ENCODE measurements at places on chromosomes 1 and 21. TPM values are rescaled to one million over a fixed set of nuclear protein-coding genes. Genes with fewer than 3 reads are reported as not detected.
A peak's percentile ranks its signal among the peaks of the same experiment; 100 is the strongest.

GRCh38 chr1:94004924-94005323, 95.7 kb upstream of the GCLM start:
- no peak for DNase-seq

- DNase-seq = no peak
Measured at GRCh38 chr1:33635336-33636012, 163.0 kb downstream of the ZSCAN20 start.

Gene KRTAP13-4
- total RNA-seq = not detected

DNA sequence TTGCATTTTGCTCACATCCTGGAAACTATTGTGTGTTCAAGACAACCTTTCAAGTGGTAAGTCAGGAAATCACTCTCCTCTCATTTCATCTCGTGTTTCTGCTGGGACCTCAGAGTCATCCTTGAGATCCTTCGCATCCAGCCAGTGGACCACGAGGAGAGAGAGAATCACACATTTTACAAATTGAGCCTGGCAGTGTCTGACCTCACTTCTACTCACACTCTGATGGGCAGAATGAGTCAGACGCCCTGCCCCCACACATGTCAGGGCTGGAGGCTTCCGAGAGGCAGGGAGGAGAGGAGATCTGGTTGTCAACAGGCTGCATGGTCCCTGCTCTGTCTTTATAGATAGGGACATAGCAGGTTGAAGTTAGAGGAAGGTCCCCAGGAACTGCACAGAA, 509.7 kb downstream of the AJAP1 start:
- DNase-seq = no peak

GRCh38 chr1:243249214-243249613, 5.9 kb downstream of the CEP170 start:
- DNase-seq = no peak

- DNase-seq = no peak
Measured at GRCh38 chr1:114215436-114215835, 61.8 kb upstream of the SYT6 start.

DNA sequence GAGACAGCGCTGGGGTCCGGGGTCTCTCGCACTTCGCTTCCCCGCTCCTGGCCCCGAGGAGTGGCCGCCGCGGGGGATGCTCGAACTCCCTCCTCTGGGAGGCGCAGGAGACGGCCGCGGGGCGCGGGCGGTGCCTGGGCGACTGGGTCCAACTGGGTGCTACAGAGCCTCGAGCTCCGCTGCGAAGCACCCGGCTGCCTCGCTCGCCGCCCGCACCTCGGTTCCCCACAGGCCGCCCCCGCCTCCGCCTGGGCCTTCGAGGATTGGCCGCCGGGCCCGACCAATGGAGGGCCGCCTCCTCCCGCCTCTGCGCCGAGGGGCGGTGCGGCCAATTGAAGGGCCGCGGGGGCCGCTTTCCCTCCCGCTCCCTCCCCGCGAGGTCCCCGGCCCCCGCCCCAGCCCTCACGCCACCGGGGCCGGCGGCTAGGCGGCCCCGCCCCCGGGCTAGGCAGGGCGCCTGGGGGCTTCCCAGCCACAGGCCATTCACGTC, at the start of gene CNN3:
Gene CNN3, minus strand, starts transcription at position 196 of the 490 bp plus-strand sequence. CDS start 216 bp downstream, outside the sequence.
- DNase-seq = peak; percentile 94

GRCh38 chr1:174800216-174800851, 199.4 kb upstream of the CACYBP start:
- DNase-seq = no peak

Gene TMEM61
- 2.7 TPM for total RNA-seq

- DNase-seq = peak; percentile 96
Measured at GRCh38 chr1:31789259-31790065, 25.3 kb upstream of the ADGRB2 start.

GRCh38 chr1:79705218-79705617, 698.7 kb upstream of the ADGRL4 start:
- no peak for DNase-seq

DNA sequence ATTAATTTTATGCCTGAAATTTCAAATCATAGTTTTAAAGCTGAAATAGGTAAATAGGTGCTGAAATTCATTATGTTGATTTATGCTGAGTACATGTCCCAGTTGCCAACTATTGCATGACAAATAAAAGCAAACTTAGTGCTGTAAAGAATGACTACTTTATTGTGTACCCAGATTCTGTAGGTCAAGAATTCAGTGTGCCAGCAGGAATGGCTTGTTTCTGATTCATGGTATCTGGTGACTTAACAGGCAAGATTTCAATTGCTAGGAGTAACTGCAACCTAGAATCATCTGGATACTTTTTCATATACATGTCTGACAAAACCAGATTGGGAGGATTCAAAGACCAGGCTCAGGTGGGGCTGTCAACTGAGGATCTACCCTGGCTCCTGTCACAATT, 678.4 kb upstream of the ADAMTS5 start:
- DNase-seq = no peak

Gene SH2D1B
- total RNA-seq = 1.9 TPM

Gene CTSK
- 29.4 TPM for total RNA-seq

GRCh38 chr1:207861442-207862177, 49.3 kb downstream of the CD34 start:
- no peak for DNase-seq

Gene REN
- 0.59 TPM for total RNA-seq

Gene MRPS14
- 27.5 TPM for total RNA-seq

DNA sequence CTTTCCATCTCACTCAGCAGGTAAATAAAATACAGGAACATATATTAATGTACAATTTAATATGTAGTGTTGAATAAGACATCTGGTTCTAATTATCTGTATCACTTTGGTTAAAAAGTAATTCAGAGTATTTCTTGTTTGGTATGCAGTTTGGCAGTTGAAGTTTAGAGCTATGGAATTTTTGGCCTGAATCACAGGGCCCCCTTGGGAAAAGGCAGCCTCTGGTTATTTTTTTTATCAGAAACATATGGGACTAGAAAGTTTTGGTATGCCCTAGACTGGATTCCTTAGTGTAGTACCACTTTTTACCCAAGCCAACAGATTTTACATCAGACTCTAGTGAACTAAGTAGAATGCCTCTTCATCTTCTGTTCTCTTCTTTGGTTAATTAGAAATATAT, 26.4 kb downstream of the CNST start:
- DNase-seq = no peak

DNA sequence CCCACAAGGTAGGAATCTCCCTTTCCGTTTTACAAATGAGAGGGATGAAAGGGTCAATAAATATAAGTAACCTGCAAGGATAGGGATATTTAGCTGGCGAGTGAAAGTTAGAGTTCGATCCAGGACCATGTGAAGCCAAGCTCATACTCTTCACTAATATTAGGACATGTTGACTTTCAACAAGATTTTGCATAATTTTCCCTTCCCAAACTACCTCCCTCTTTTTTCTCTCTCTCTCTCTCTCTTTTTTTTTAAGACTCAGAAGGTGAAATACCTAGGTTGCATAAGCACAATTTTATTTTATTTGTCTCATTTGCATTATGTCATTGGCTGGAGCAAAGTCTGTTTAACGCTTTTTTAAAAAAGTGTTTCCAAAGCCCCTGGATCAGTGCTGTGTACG, 8.1 kb upstream of the MT1HL1 start:
- no peak for DNase-seq

GRCh38 chr1:168758503-168758902, 29.5 kb upstream of the DPT start:
- no peak for DNase-seq

- DNase-seq = no peak
Measured at GRCh38 chr1:42290130-42290529, 44.9 kb downstream of the FOXJ3 start.

GRCh38 chr1:154352581-154353459, 27.5 kb downstream of the ATP8B2 start:
- peak; percentile 79 for DNase-seq

Gene HSD3B1
- not detected for total RNA-seq

DNA sequence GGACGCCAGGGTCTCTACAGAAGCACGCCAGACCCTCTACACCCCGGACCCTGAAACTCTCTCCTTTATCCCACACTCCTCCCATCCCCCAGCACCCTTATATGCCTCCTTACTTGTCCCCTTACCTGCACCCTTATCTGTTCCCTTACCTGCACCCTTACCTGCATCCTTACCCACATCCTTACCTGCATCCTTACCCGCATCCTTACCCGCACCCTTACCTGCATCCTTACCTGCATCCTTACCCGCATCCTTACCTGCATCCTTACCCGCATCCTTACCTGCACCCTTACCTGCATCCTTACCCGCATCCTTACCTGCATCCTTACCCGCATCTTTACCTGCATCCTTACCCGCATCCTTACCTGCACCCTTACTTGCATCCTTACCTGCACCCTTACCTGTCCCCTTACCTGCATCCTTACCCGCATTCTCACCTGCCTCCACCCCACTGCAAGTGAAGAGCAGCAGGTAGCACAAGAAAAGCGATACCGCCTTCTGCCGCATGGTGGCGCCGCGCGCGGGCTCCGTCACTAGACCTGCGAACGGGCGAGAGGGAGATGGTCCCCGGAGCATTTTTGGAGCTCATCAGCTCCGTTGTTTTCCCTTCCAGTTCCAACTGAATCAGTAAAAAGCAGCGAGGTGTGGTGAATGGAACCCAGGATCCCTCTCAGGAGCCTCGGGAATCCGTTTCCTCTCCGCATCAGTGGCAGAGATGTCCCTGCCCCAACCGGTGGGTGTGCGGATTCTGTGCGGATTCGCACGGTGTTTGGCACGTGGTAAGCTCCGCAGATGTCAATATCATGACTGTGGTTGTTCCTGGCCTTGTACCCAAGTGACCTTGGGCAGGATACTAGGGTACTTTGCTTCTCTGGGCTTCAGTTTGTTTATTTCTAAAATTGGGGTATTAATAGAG, 2.9 kb downstream of the IFI6 start:
- DNase-seq = peak; percentile 88

Gene CRP
- total RNA-seq = not detected

- DNase-seq = no peak
Measured at GRCh38 chr1:7352974-7353373, 418.1 kb upstream of the VAMP3 start.

DNA sequence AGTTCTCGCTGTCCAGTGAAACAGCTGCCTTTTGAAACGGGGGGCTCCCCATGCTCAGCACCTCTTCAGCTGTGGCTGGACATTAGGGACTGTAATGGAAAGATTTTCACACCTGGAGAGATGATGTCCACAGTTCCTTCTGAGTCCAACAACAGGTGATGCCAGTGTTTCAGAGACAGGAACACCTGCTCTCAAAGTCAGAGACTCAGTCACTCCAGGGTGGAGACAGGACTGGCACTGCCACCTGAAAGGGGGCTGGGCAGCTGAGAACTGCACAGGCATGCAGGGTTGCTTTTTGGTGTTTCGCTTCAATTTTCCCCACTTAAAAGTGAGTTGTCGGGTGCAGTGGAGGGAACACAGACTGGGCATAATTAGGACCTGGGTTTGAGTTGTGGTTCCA, 124.8 kb downstream of the GALNT2 start:
- no peak for DNase-seq

- DNase-seq = no peak
Measured at GRCh38 chr1:54703471-54703870, 12.2 kb upstream of the TTC4 start.

Gene BLACAT1
- total RNA-seq = 1.0 TPM

Gene TRNP1
- 15.3 TPM for total RNA-seq

Gene RIPPLY3
- 0.44 TPM for total RNA-seq

GRCh38 chr1:150555971-150556865, 7.0 kb downstream of the ADAMTSL4 start:
- peak; percentile 43 for DNase-seq

Gene NR1I3
- not detected for total RNA-seq

Gene MROH9
- 1.2 TPM for total RNA-seq

DNA sequence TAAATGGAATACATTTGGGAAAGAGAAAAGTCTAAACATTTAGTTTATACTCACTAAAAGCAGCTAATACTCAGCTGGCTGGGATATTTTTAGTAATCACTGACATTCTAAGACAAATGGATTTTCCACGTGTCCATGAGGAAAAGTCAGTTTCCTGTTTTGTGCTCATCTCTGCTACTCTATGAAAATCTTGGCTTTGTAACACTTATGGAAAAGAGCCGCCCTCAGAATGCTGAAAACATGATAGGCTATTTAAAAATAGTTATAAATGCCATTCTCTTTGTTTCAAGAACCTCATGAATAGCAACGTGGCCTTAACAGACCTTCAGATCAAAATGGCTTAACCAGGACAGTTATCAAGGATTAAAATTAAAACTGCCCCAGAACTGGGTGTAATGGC, 29.9 kb downstream of the MRAP start:
- no peak for DNase-seq

GRCh38 chr21:44792702-44793591, 8.7 kb downstream of the UBE2G2 start:
- peak; percentile 71 for DNase-seq

DNA sequence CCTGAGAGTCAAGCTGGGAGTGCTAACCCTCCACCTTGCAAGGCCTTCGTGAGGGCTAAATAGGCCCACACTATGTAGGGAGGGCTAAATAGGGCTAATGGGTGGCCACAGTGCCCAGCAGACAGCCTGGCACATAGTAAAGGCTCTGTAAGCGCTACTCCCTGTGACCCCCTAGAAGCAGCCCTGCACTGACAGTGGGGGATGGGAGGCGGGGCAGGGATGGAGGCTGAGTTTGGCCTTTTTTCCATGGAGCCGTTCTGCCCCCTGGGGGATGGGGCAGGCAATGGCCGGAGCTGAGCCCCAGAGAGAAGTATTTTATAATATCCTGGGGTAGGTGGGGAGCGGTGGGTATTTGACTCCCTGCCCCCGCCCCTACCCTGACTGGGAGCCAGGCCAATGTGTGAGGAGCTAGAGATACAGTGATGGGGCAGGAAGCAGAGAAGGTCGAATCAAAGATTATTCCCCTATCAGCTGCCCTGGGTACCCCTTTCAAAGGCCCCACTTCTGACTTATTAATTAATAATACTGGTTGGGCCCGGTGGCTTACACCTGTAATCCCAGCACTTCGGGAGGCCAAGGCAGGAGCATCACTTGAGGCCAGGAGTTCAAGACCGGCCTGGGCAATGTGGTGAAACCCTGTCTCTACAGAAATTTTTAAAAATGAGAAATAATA, 42.3 kb downstream of the LACTBL1 start:
- peak; percentile 54 for DNase-seq

Gene SH2D5
- total RNA-seq = not detected

Gene NBPF9
- total RNA-seq = 24.2 TPM

GRCh38 chr1:235648407-235648907, 1.1 kb downstream of the GNG4 start:
- DNase-seq = no peak
